Smooth muscle cell of the brain vasculature (primary cell): ENCODE measurements at places on chromosomes 1 and 21.

GRCh38 chr1:89044970-89045721, 19.9 kb downstream of the GBP1 start:
- DNase-seq, result no peak

DNA sequence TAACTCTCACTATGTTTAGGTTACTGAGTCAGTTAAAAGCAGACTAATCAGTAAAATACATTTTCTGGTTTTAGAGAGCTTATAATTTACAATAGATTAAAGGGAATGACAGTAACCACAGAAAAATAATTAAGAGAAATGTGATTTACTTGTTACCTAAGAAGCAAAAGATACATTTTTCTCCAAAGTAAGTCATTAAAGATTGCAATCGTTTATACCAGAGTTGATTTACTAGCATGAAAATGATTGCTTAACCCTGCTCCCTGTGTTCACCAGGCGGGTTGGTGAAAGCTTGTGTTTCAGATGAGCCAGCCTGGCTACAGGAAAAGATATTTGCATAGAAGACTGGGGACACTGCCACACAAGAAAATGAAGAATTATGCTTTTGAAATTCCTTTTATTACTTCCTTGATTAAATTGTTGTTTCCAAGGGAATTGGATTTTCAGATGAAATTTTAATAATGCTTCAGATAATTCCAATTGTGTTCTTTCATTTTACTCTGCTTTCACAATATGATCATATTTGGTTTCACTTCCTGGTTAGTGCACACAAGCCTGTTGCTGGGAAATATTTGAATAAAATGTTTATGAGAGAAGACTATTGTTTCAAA, 27.9 kb downstream of the LRRC8B start:
- no peak for DNase-seq

DNA sequence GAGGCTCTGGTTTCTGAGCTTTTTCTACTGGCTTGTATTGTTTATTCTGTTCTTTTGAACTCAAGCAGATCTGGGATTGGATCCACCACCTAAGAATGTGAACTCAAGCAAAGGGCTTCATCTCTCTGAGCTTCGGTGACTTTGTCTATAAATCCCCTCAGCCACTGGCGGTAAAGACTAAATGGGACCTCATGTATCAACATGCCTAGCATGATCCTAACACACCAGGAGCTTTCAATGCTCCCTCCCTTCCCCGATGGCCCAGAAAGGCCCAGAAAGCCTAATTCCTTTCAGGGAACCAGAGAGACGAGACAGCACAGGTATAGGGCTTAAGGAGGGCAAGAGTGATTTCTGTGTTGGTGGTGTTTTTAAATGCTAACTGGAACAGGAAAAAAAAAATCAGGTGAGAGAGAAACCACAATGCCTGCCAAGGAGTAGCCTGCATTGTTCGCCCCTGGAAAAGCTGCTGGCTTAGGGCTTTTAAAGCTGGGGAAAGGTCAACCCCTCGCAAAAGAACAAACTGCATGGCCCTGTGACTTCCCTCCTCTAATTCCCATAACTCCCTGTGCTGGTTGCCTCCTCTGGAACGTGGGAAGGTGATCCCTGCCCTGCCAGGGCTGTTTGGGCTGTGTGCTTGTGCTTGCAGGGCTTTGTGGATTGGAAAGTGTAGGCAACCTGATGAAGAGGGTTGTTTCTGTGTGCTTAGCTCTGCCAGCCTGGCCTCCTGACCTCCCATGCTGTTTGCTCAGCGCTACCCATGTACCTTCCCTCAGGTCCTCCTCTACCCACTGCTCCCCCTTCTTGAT, 147.0 kb downstream of the PLPP3 start:
- no peak for DNase-seq

GRCh38 chr1:41802532-41803501, 115.9 kb downstream of the HIVEP3 start:
- DNase-seq, result no peak

- DNase-seq, result no peak
These were observed 59.0 kb upstream of the BACE2 start for GRCh38 chr21:41108668-41109585.

DNA sequence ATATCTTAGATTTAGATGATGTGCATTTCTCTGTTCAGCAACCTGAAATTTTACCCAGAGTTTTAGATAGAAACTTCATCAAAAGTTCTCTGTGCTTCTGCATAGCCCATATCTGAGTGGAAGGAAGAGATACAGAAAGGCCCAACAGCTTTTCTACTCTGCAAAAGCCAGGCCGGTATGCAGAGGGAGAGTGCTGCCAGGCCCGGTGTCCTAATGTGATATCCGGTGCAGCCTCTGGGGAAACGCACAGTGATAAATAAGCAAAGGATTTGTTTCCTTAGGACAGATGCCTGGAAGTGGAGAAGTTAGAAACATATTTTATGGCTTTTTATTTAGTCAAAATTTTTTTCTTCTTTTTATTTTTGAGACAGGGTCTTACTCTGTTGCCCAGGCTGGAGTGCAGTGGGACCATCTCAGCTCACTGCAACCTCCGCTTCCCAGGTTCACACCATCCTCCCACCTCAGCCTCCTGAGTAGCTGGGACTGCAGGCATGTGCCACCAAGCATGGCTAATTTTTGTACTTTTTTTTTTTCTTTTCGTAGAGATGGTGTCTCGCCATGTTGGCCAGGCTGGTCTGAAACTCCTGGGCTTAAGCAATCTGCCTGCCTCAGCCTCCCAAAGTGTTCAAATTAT, 145.8 kb downstream of the PATJ start:
- peak; percentile 45 for DNase-seq

DNA sequence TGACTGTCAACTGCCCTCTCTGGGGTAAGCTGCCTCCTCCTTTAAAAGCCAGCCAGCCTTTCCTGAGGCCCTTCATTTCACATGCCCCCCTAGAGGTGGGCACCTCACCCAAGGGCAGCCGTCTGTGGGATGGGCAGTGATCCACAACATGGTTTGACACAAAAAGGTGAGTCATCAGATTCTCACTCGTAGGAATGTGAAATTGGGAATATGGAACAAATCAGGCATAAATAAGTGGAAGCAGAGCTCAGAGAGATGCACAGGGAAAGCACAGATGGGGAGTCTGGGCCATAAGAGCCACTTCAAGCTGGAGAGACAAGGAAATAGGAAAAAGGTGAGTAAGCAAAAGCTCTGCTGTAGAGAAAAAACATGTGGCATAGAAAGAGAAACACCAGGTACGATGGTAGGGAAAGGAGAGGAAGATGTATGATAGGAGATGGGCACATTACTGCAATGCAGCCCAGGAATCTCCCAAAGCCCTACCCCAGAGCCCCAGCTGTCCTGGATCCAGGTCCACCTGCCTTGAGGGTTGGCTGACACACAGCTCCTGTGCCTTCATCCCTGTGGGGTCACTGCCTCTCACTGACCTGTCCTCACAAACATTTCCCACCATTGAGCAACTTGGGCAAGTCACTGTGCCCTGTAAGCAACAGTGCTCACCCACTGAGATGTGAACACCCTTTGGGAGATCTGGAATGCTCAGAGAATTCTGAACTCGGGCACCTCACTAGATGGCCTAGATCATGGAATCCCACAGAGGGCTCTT, 86.6 kb downstream of the ASTN1 start:
- DNase-seq, result no peak

DNA sequence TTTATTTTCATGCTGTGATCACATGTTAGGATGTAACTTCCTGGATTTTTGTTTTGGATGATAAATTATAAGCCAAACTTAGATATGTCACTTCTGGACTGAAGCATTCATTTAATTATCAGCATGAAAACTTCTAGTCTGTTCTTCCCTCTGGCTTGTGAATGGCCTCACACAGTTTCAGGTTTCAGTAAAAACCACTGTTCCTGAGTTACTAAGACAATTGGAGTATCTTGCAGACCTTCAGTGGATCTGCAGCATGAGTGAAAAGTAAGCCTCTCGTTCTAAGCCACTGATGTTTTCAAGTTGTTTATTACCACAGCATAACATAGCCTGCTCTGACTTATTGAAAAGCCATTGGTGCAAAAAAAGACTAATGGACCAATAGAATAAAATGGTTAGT, 55.3 kb upstream of the RGS21 start:
- no peak for DNase-seq

DNA sequence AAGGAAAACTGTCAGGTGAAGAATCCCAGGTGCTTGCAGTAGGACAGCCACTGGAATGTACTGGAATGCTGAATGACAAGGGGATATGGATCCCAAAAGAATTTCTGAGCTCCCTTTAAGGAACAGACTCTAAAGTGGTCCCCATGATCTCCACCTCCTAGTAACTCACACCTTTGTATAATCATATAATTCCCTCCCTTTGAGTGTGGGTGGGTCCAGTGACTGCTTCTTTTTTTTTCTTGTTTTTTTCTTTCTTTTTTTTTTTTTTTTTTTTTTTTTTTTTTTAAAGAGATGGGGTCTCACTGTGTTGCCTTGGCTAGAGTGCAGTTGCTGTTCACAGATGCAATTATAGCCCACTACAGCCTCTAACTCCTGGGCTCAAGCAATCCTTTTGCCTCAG, 28.5 kb upstream of the H3-3A start:
- no peak for DNase-seq

- no peak for DNase-seq
These were observed 32.9 kb upstream of the JUN start for GRCh38 chr1:58816747-58817221.

- DNase-seq, result no peak
These were observed 54.3 kb upstream of the DIPK1A start for GRCh38 chr1:93015590-93015989.

DNA sequence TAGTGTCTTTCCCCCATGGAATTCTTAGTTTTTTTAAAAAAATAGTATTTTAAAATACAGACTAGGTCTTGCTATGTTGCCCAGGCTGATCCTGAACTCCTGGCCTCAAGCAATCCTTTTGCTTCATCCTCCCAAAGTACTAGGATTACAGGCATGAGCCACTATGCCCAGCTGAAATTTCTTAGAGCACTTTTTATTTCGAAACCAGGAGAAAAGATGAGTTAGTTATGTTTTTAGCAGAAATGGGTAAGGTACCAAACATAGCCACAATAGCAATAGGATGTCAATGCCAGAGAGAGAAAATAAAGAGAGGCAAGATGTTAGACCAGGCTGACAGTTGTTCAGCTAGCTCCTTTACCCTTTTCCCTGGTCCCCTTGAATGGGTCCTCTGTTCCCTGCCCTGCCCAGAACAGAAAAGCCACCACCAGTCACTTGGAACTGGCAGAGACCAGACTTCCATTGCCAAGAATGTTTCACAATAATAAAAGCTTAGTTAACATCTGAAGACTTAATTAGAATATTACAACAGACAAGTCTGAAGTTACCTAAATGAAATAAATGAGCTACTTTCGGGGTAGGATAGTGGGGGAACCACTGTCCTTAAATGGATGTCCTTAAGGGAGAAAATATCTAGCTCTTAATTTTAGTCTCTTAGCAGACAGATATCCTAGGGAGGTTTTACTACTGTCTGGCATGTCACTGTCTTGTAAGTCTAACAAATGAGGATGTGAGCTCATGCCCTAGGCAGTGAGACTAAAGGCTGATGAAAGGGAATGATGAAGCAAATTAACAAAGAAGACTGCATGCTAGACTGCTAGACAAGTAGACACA, 54.3 kb downstream of the ABL2 start:
- no peak for DNase-seq

- DNase-seq, result no peak
These were observed 184.5 kb downstream of the KAZN start for GRCh38 chr1:14782741-14783591.

- no peak for DNase-seq
These were observed 77.8 kb downstream of the NCAM2 start for GRCh38 chr21:21076051-21076450.

DNA sequence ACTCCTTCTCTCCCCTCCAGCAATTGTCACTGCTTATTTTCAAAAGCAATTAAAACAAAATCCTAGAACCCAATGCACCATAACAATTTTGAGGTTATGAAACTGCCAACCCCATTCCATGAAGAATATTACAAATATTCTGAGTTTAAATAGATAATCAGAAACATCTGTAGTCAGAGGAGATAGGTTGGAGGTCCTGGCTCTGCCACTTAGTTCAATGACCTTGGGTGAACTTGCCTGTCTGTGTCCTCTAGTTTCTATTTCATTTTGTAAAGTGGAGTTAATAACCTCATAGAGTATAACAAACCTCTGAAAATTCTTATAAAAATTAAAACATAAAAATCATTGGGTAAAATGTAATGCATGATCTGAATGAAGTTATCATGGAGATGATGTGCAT, 164.6 kb downstream of the KCTD3 start:
- no peak for DNase-seq

DNA sequence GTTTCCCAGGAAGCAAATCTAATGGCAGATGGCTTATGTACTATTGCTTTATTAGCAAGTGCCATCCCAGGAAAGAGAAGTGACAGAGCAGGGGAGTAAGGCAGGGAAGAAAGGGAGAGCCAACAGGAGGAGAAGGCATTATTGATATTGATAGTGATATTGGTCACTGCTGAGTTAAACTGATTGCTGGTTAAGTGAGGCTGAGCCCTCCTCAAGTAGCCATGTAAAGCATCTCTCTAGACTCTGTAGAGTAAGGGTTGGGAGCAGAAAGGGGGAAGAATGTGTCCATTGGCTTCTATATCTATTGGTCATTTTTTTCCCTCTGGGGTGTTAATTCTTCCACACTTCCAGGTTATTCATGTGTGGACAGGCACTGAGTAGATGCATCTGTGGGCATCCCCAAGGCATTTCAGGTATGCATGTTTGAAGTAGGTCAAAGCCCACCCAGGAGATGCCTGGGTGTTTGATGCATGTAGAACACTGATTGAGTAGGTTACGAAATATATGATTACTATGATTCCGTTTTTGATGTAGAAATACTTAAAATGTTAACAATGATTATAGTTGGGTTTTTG, 290.5 kb upstream of the DPYD start:
- no peak for DNase-seq

DNA sequence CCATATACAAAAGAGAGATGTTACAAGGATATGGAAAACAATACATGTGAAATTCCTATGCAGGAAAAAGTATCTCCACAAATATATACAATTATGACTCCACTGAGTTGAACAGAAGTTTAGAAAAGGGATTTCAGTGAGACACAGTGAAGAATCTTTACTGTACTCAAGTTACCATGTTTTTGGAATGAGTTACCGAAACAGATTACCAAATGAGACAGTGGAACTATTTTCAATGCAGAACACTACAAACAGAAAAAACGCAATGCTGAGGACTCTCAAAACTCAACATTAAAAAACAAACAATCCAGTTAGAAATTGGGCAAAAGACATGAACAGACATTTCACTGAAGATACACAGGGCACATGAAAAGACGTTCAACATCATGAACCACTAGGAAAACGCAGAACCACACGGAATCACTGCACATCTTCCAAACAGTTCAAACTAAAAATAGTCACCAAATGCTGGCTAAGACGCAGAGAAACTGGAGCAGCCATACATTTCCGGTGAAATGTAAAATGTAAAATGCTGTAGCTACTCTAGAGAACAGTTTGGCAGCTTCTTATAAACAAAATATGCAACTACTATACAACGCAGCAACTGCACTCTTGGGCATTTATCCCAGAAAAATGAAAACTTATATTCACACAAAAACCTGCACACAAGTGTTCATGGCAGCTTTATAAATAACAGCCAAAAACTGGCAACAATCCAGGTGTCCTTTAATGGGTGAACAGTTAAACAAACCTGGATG, 118.7 kb downstream of the UBR4 start:
- no peak for DNase-seq

- no peak for DNase-seq
These were observed at the start of gene PRAMEF12 for GRCh38 chr1:12773438-12773837. PRAMEF12 (plus strand) TSS chr1:12773738; CDS start chr1:12774868, 1,130 bp downstream.
